ENCODE measurements at places on chromosomes 11 and 22.

DNA sequence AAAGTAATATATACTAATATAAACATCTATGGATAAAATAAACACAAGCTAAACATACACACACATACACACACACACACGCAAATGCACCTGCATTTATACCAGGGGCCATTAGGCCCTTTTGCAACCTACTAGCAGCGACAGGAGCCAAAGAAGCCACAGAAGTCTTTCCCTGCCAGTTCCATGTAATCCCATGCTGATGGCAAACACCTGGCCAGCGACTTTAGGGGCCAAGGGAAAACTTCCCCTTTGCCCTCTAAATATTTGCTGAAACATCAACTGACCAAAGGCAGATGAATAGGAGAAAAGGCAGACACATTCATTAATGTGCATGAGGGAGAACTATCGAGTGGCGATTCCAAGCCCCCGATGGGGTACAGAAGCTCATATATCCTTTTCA is 14.8 kb upstream of the P2RY2 start:
- DNase-seq, result no peak

DNA sequence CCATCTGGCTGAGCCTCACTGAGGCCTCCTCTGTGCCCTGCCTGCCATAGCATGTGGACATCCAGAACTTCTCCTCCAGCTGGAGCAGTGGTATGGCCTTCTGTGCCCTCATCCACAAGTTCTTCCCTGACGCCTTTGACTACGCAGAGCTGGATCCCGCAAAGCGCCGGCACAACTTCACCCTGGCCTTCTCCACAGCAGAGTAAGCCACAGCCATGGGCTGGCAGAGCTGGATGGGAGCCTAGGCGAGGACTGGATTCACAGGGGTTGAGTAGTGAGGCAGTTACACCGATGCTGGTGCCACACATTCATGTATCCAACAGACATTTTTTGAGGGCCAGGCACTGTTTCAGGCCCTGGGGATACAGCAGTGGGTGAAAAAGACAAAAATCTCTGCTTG is 9.1 kb downstream of the SMTNL1 start:
- DNase-seq, result no peak

GRCh38 chr22:44127356-44127755 is 53.4 kb upstream of the PARVG start:
- peak; percentile 12 for DNase-seq

DNA sequence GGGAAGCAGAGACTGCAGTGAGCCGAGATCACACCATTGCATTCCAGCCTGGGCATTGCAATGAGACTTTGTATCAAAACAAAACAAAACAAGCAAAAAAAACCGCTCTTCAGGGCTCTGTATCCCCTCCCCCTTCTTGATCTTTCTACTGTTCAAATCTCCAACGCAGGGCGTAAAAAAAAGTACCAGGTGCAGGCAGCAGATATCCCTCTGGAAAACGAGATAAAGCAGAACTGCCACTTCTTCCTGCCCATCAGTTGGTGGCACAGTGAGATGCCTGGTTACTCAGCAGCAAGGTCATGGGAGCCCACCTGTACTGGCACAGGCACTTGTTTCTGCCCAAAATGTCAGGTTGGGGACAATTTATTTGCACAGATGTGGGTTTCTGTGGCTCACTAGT is 11.2 kb downstream of the CCS start:
- no peak for DNase-seq

- DNase-seq, result no peak
These were observed 594.6 kb downstream of the TBC1D22A start for GRCh38 chr22:47357086-47357485.

- DNase-seq, result no peak
These were observed 3.6 kb downstream of the HPS4 start for GRCh38 chr22:26479792-26480610.

- DNase-seq, result no peak
These were observed 209.1 kb downstream of the ST3GAL4 start for GRCh38 chr11:126564566-126564965.

DNA sequence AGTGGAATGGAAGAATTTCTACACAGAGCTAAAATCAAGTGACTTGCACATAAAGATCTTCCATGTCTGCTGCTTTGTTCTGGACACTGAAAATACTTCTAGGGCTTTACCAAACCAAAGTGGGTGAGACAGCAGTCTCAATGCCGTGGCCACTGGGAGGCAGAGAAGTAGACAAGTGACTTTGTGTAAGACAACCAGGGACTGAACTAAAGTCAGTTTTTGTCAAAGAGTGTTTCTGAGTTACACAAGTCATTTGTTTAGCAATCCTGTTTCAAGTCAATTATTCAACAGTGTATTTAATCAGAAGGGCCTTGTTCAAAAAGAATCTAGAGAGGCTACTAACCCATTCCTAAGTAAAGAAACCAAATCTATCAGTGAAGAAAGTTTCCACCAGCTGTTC is 46.6 kb downstream of the TCP11L1 start:
- DNase-seq, result no peak

DNA sequence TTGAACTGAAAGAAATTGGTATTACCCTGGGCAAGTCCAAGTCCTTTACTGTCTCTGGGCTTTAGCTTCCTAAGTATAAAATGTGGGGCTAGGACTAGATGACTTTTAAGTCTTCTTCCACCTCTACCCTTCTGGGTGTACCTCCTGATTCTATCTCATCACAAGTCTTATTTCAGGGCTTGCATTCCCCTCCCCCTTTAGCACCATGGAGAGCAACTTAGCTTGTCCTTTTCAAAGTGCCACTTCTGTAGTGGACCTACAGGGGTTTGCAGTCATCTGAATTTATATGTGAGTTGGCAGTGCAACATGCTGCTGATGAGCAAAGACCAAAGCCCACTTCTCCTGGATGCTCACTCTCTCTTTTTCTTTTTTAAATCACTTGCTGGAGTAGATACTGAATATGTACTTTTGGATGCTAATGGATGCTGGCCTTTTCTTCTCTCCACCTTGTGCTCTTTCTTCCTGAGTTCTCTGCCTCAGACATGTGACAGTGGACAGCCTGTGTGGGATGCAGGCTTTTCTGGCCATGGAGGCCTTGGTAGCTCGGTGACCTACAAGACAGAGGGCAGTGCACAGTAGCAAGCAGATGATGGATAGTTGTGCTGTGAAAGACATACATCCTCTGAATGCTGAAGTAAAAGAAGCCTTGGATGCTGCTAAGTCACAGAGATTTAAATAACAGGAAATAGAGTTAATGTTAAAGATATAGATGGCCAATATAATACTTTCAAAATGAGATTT is 185.0 kb downstream of the NELL1 start:
- no peak for DNase-seq

DNA sequence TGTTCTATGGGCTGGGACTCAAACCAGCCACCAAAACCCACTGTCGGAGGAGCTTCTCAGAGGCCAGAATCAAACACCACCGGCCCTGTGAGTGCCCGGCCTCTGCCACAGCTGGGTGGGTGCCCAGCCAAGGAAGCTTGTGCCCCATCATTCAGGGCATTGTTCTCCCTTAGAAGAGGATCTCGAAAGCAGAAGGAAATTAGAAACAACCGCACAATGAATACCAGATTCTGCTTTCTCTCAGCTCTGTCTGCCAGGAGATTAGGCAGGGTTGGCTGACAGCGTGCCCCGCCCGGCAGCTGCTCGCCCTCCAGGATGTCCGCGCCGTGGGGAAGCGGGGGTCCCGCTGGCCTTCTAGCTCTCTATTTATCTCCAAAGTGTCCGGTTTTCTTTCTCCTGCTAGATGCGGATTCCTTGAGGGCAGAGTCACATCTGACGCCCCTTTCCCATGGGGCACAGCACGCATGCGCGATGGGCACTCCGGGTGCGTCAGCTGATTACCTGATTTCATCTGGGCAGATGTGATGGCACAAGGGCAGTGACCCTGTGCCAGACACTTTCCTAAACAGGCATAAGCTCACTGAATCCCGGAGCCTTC is 25.5 kb downstream of the SCGB1A1 start:
- peak; percentile 59 for DNase-seq

- no peak for DNase-seq
These were observed 129.7 kb downstream of the LDLRAD3 start for GRCh38 chr11:36073411-36074203.

DNA sequence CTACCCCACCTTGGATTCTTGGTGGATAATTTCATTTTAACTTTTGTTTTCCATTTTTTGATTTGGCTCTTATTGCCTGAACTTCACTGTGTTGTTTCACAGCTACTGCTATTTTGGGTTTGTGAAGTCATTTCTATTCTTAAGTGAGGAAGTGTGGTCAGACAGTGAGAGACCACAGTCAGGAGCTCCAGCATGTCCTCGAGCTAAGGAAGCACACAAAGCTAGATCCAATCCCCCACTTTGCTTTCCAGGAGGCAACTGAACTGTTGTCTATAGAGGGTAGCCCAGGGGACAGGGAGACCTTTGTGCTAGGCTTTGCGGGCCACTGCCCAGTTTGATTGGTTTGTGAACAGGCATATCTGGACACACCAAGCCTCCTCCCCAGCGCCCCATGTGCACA is 251.8 kb upstream of the KIRREL3 start:
- DNase-seq, result no peak

- DNase-seq, result no peak
These were observed 711.2 kb downstream of the KCNA4 start for GRCh38 chr11:29305456-29306232.

GRCh38 chr11:68778205-68778604 is 26.9 kb upstream of the TESMIN start:
- DNase-seq, result no peak

GRCh38 chr11:74701351-74701750 is 29.9 kb downstream of the CHRDL2 start:
- no peak for DNase-seq

- DNase-seq, result no peak
These were observed 627 bp downstream of the ASCL2 start for GRCh38 chr11:2269601-2270321.

DNA sequence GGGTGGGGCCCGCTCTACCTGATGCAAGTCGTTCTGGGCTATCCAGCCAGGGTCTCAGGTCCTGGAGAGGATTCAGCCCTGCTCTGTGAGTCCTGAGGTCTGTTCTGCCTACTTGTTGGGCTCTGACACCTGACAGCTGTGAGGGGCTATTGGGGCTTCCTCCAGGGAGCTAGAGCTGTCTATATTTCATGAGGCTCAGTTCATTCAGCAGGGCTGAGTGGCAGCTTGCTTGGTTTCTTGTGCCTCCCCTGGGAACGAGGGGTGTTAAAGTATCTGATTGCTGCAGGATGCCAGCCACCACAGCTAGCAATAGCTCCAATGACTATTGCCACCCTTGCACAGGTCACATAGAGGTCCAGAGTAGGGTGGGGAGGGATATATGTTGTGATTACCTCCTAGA is 26.7 kb downstream of the INSC start:
- no peak for DNase-seq

DNA sequence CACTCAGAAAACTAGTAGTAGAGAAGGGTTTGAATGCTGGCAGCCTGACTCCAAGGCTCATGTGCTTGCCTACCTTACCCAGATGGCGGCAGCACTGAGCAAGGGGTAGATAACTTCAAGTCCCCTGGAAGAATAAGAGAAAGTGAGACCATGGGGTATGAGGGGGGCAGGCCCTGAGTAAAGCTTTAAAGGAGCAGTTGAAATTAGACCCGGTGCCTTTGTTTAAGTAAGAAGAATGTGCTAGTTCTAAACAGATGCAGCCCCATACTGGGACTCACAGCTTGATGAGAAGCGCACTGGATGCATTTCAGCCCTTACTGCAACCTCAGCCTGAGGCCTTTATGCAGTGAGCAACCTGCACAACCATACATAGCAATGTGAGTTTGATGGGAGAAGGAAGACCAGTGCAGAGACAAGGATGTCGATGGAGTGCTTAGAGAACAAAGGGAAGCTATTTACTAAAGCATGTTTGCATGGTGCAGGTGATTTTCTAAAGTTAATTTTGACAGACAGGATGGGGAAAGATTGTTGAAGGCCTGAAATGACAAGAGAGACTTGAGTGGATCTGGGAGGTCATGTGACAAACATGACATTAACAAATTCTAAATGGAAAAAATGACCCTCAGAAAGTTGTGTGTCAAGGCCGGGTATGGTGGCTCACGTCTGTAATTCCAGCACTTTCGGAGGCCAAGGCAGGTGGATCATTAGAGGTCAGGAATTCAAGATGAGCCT is 27.1 kb upstream of the TMA7B start:
- no peak for DNase-seq

GRCh38 chr22:40258501-40258915 is 80.8 kb downstream of the TNRC6B start:
- DNase-seq, result no peak

DNA sequence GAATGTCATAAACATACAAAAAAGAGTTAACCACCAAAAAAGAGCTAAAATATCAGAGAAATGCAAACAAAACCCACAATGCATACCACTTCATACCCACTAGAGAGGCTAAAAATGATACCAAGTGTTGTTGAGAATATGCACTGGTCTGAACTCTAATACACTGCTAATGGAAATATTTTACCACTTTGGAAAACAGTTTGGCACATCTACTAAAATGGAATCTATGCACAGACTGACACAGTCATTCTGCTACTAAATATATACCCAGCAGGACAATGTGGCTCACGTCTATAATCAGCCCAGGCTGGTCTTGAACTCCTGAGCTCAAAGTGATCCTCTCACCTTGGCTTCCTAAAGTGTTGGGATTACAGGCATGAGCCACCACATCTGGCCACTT is 18.0 kb downstream of the MAPK1 start:
- DNase-seq, result no peak

- DNase-seq, result no peak
These were observed 1.3 kb upstream of the CLCF1 start for GRCh38 chr11:67374571-67375281.

DNA sequence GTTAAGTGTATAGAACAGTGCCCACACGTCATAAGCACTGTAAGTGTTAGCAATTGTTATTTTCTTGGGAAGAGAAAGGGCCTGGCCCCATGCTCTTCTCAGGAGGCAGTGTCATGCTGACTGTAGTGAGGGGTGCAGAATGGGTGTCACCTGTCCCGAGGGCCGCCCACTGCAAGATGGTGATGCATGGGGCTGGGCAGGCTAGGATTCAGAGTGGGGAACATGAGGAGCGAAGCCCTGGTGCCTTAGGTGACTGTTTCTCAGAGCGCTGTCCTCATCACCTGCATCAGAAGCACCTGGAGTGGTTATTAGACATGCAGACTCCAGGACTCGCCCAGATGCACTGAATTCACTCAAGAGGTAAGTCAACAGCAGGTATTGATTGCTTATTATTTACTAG is 101.0 kb upstream of the PARVA start:
- DNase-seq, result no peak

GRCh38 chr11:118170882-118171268 is 5.6 kb downstream of the SCN2B start:
- DNase-seq, result no peak

- no peak for DNase-seq
These were observed 122.3 kb downstream of the KCNQ1 start for GRCh38 chr11:2567026-2567671.

GRCh38 chr22:35051791-35052190 is 14.2 kb upstream of the ISX start:
- DNase-seq, result no peak

DNA sequence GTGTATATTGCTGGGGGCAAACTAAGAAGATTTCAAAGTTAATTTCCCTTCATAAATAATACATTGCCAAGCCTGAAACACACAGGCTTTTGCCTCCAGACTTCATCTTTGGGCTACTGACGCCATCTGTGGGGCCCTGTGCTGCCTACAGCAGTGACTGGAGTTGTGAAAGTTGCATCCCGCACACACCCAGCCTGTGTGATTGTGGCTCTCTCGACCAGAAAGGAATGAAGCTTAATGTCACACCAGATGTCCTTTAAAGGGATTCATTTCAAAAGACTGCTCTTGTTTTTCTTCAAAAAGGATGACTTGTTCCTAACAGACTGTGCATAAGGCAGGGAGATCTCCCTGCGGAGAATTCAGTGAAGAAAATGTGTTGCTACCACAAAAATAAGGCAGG is 210.5 kb downstream of the FAM181B start:
- DNase-seq, result no peak
